ENCODE measurements at places on chromosomes 1 and 21.

- DNase-seq = no peak
Observed at GRCh38 chr1:215044151-215044550, 38.4 kb upstream of the KCNK2 start.

- DNase-seq = peak; percentile 75
Observed at GRCh38 chr1:91725989-91726721, 159.8 kb downstream of the TGFBR3 start.

- no peak for DNase-seq
Observed at GRCh38 chr1:111489604-111490003, 13.8 kb downstream of the ADORA3 start.

DNA sequence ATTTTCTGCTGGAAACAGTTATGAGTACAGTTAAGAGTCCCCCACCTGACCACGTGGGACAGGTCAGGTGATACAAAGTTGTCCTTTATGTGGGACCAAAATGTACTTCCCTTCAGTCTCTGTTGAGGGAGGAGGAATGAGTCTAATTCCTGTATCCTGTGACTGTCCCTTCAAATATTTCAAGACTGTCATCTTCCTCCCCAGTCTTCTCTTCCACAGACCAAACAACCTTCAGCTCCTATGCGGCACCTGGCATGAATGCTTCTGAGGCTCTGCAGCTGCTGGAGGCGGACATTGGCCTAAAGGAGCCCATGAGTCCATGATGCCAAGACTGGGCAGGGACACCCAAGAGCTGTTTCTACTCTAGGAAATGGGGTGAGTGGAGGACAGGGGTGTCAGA is 72.1 kb upstream of the SIM2 start:
- no peak for DNase-seq

GRCh38 chr1:111197598-111198284 is 2.7 kb downstream of the DENND2D start:
- peak; percentile 77 for DNase-seq

DNA sequence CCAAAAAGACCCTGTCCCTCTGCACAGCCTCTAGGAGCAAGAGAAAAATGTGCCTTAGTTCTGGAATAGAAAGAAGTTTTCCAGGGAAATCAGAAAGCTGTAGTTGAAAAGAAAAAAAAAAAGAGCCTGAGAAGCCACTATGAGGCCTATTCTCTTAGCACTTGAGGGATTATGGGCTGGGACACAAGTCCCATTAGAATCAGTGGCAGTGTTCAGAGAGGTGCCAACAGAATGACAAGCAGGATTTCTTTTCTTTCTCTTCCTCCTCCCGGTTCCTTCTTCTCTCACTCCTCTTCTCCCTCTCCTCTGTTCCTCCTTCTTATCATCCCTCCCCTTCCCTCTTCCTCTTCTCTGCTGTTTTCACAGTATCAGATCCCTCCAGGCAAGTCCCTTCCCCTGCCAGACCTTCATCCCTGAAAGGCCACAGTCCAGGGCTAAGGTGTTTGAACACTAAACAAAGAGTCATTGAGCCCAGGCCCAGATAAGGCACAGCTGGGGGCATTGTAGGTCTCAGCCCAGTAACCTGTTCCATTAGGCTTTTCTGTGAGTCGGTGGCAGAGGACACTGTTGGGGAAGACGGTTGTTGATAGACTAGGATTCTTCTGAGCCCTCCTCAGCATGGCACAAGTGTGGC is 64.7 kb upstream of the LPGAT1 start:
- no peak for DNase-seq
